Epithelial cell of umbilical artery (primary cell): ENCODE measurements at places on chromosomes 5 and 9. TPM values are rescaled to one million over a fixed set of nuclear protein-coding genes. Genes with fewer than 3 reads are reported as not detected.

The SOX30 gene
- total RNA-seq, result not detected in 2 replicates

The FCN1 gene
- total RNA-seq, result not detected in 2 replicates

The ADRA1B gene
- total RNA-seq, result not detected in 2 replicates

The PCDHGA12 gene
- total RNA-seq, result 5.2 and 5.9 TPM in 2 replicates

The FOXI1 gene
- not detected in 2 replicates for total RNA-seq

The PCDHB14 gene
- total RNA-seq, result 0.61 and 0.65 TPM in 2 replicates

The TXNDC8 gene
- total RNA-seq, result not detected in 2 replicates

The RAB24 gene
- 15.6 and 20.5 TPM in 2 replicates for total RNA-seq

The CDC20B gene
- under 0.01 TPM in 1 of 2 replicates, not detected in the other for total RNA-seq
